ENCODE measurements at places on chromosomes 11 and 22. TPM values are rescaled to one million over a fixed set of nuclear protein-coding genes. Genes with fewer than 3 reads are reported as not detected.

The CDC42BPG gene
- 50.1 TPM for total RNA-seq

The SORL1 gene
- total RNA-seq: 188 TPM

The MS4A4E gene
- 2.6 TPM for total RNA-seq

The ENDOD1 gene
- 11.6 TPM for total RNA-seq

The TNNI2 gene
- total RNA-seq: not detected

The FGF3 gene
- total RNA-seq: not detected

The SUSD2 gene
- total RNA-seq: 332 TPM

The OR52E8 gene
- total RNA-seq: not detected

The LDHAL6A gene
- total RNA-seq: not detected

The CERK gene
- total RNA-seq: 99.7 TPM

The OR51A7 gene
- not detected for total RNA-seq

The IGLL1 gene
- total RNA-seq: not detected

The BEST1 gene
- total RNA-seq: 0.47 TPM

The OR8D1 gene
- total RNA-seq: not detected

The SAA4 gene
- total RNA-seq: not detected

The OR8D4 gene
- not detected for total RNA-seq

The DNAJB7 gene
- total RNA-seq: 5.2 TPM

The LUZP2 gene
- total RNA-seq: not detected

The DNAJB13 gene
- not detected for total RNA-seq

The DEUP1 gene
- total RNA-seq: not detected

The MMP13 gene
- total RNA-seq: not detected

The KBTBD3 gene
- total RNA-seq: 10.4 TPM

The CECR2 gene
- total RNA-seq: 0.18 TPM

The MMP3 gene
- total RNA-seq: not detected

The TRIM34 gene
- total RNA-seq: 14.9 TPM

The KLHDC7B gene
- 1.1 TPM for total RNA-seq

The DBX1 gene
- total RNA-seq: not detected

The CAT gene
- 160 TPM for total RNA-seq

The BTG4 gene
- not detected for total RNA-seq

The GSTT2 gene
- not detected for total RNA-seq

The IL10RA gene
- total RNA-seq: 22.9 TPM

The SELENOM gene
- 89.1 TPM for total RNA-seq

The MISFA gene
- not detected for total RNA-seq

The MRGPRE gene
- total RNA-seq: not detected

The PLAAT2 gene
- total RNA-seq: 144 TPM

The SOX10 gene
- not detected for total RNA-seq
